ENCODE measurements at places on chromosomes 13 and 19.

GRCh38 chr19:29609636-29610035 is 3.6 kb downstream of the POP4 start:
- DNase-seq, result no peak

GRCh38 chr19:42561512-42561911 is 33.2 kb downstream of the CEACAM8 start:
- no peak for DNase-seq

GRCh38 chr13:63304497-63304896 is 1888.8 kb upstream of the PCDH20 start:
- DNase-seq, result no peak

DNA sequence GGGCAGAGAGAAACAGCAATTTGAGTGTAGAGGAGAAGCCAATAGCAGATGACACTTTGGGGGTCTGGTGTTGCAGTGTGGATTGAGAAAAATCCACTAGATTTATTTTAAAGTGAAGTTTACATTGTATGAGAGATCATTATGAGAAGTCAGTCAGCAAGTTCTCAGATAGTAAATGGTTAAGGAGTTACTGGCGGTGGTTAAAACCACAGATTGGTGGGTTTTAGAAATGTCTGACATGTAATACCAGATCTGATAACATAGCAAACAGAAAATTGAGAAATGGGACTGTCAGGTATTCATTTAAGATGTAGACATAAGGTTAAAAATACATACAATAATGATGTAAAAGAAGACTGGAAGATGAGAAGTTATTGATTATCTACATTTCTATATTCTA is 7.2 kb downstream of the ABHD13 start:
- no peak for DNase-seq

- DNase-seq, result no peak
These were observed 746.9 kb upstream of the PCDH9 start for GRCh38 chr13:67977066-67977465.

- peak; percentile 19 for DNase-seq
These were observed 77.2 kb downstream of the KLF12 start for GRCh38 chr13:74056801-74057542.

- DNase-seq, result no peak
These were observed 15.6 kb downstream of the WDR88 start for GRCh38 chr19:33147538-33147937.

DNA sequence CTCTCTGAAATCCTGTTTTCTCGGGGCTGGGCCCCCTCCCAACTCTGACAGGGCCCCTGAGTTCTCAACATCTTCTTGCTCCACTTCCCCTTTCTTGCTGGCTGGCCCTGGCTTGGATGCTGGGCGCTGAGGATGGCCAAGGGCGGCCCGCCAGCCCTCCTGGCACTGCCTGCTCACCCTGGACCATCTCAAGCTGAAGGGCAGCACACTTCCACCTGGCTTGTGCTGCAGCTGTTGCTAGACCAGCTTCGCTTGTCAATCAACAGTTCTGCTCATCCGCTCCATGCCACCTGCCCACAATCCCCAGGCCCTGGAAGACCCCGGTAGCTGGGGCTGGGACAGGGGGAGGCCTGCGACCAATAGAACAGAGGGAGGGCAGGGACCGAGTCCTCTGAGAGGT is 6.9 kb upstream of the GMIP start:
- DNase-seq, result no peak

GRCh38 chr13:105346141-105346775 is 1189.2 kb downstream of the EFNB2 start:
- DNase-seq, result no peak

DNA sequence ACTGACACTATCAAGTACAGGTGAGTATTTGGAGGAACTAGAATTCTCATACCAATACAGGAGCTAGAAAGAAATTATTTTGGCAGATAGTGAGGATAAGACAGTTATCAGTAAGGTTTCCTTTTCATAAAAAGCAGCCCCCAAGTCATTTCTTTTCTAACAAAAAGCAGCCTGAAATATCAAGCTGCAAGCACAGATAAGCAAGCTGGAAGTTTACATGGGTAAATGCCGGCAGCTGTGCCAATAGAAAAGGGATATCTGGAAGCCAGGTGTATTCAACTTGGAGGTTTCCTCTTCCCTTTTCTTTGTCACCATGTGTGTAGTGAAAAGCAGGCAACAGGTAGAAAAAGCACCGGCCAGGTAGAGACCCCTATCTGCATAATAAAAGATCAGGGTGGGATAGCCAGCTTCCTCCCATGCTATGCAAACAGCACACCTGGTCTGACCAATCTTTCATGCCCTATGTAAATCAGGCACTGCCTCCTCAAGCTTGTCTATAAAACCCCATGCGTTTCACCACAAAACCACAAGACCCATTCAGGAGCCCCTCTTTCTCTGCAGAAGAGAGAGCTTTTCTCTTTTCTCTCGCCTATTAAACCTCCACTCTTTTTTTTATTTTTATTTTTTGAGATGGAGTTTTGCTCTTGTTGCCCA is 22.9 kb downstream of the CYP4F2 start:
- no peak for DNase-seq

DNA sequence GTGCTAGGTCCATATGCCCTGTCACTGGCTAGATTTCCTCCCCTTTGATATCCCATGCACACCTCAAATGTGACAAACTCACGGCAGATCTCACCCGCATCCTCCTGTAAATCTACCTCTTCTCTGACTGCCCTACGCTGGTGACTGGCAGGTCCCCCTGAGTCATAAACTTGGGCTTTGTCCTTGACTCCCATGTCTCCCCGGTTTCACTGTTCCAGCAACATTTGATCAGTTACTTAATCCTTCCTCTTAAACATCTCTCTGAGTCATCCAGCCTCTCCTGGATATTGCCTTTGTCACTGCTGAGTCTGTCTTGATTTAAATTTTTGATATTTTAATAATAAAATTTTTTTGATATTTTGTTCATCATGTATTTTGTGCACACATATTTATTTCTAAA is 26.5 kb downstream of the FAM216B start:
- DNase-seq, result no peak

DNA sequence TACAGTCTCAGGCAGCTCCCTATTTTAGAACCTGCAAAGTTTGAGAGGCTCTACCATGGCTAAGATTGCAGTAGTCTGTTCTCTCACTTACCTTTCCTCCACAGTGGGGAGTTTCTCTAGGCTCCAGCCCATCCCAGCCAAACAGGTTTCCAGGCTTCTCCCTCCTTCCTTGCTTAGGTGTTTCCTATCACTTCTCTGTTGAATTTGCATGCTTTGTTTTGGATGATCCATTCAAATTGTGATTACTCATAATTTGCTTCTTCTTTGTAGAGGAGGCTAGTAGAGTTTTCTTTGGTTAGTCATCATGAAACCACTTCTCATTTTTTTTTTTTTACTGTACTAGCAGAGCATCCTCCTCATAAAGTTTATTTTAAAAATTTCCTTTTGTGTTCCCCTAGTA is 1242.2 kb upstream of the MIR17HG start:
- no peak for DNase-seq

- DNase-seq, result no peak
These were observed 532.1 kb downstream of the IRS2 start for GRCh38 chr13:109254274-109254673.

DNA sequence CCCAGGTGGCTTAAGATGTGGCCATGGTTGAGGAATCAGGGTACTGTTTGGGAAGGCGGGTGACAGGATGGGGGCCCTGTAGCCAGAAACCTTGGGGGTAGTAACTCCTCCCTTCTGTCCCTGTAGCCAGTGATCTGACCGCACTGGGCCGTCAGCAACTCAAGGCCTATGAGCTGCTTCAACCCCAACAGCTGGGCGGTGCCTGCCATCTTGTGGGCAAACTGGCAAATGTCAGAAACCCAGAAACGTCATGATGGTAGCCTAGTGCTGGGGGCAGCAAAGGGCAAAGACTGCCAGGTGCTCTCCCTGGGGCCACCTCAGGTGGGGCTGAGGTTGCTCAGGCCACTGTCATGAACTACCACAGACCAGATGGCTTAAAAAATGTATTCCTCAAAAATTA is 3.5 kb downstream of the COPE start:
- DNase-seq, result no peak

- no peak for DNase-seq
These were observed 7.9 kb upstream of the PDE4A start for GRCh38 chr19:10412257-10412977.

DNA sequence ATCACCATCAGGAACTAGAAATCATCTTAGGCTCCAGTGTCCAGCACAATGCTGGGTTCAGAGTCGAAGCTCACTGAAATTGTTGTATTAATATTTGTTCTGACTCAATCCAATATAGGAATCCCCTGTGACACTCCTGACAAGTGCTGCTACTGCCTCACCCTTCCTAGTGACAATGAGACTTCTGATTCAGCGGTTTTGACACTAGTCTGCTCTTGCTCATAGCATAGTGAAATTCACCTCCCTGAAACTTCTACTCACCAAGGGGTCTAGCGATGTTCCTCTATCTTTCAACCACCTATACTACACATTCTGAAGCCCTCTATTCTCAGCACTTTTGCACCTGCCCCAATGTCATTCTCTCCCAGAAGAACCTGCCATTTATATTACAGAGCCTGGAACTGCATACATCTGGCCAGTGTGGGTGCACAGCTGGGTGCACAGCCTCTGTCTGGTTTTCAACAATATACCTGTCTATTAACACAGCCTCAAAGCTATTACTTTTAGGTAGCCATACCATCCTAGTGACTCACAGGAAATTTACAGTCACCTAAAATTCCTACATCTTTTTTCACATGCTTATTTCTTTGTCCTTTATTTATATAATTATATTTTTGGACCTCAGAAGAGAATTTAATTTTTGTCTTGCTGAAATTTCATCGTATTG is 88.3 kb downstream of the DOCK9 start:
- no peak for DNase-seq

DNA sequence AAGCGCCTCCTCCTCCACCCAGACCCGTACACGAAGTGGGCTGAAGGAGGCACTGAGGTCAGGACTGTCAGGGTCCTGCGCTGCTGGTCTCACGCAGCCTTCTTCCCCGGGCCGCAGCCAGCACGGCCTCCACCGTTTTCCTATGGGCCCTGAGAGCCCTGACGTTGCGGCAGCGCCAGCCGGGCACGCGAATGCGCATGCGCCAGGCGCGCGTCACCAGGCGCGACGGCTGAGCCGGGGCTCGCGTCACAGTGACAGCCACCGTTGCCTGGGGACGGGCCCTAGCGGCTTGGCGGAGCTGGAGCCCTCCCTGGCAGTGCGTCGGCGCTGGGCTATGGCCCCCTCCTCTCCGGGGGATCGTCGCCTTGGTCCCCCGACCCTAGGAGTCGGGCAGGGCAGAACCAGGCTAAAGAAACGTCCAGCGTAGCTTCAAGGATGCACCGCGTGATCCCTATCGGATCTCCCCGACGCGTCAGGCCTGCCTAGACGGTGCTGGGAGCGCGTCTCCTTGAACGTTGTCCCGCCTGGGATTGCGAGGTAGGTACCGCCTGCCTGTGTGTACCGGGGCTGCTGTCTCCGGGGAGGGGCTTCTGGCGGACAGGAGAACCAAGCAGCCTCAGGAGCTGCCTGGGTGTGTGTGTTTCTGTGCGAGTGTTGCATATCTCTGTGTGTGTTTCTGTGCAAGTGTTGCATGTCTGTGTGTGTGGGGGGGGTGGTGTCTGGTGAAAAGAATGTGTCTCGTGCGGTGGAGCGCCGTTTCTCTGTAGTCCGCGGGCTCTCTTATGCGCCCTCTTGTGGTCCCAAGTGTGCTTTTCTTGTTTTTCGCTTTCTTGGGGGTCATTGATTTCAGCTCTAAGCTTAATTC is 43.2 kb downstream of the ZNF571 start:
- DNase-seq, result no peak

GRCh38 chr13:45508776-45509175 is 44.0 kb downstream of the COG3 start:
- DNase-seq, result no peak

- DNase-seq, result no peak
These were observed 33.2 kb upstream of the MEDAG start for GRCh38 chr13:30872685-30873461.

DNA sequence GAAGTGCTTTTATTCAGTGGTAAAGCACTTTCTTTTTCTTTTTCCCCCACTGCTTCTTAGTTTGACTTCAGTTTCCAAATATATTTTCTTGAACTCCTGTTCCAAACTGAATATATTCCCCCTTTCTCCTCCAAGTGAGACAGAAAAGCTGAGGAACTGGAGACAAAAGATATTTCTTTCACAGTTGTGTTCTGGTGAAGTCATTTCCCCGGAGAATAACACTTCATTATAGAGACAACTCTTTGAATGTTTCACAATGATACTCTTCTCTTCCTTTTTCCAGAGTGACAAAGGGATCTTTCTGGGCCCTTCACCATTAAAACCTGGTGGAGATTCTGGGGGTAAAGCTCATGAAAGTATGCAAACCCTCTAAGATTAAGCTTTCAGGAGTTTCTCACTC is 860.8 kb upstream of the SLITRK5 start:
- DNase-seq, result no peak

GRCh38 chr19:18488838-18489626 is 32.8 kb downstream of the ELL start:
- no peak for DNase-seq

DNA sequence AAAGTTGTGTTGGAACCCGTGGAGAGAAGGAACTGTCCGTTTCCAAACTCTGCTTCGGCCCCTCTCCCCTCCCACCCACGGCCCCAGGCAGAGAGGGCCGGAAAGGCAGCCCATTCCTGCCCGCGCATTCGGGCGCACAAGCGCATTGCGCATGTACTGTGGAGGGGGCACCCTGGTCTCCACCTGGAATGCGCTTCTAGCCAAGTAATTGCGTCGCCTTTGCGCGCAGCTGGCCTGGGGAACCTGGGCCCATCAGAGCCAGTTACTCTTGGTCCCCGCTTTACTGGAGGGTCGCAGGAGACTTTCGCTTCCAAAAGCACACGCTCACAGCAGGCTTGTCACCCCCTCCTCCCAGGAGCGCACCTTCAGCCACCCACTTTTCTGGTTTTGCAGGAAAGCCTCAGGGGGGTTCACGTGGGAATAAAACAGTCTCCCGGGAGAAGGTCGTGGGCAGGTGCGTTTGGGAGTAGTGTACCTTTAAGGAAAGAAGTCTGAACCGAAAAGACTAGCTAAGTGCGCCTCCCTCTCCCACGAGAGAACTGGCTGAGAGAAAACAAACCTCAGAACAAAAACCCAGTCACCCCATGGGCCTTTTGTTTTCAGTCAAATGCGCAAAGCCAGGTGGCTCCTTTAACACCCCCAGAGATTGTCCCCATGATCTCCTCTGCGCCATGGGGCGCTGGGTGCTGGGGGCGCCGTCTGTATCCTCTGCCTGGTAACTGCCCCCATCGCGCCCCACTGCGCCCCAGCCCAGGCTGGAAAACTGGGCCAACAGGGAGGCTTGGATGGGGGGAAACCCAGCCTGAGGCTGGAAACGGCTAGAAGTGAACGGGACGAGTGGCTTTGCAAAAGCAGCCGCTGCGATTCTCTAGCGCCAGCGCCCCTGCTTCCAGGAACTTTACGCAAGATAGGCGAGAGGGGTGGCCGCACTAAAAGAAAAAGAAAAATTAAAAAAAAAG is 28.5 kb downstream of the GSX1 start:
- no peak for DNase-seq

GRCh38 chr19:30447553-30447870 is 75.3 kb downstream of the ZNF536 start:
- no peak for DNase-seq

DNA sequence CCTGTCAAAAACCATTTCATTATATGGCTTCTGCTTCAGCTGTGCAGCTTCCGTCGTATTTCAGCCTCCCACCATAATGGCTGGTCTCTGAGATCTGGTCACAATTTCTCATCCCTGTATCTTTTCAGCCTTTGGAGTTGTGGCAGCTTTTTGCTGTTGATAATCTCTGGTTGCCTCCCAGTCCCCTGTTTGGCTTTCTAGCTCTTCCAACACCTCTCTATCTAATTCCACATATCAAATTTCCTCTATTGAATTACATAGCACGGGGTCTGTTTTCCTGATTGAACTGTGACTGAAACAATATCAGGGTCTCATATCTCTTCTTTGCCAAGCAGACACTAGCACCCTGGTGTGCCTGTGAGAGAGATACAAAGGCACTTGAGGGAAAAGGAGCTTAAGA is 222.1 kb upstream of the OBI1 start:
- DNase-seq, result no peak

All from NCI-H2107 (cell line).